NCI-H1092 treated with DMSO at 0.1 percent for 48 hours (cell line): ENCODE measurements at places on chromosomes 5 and 9.

DNA sequence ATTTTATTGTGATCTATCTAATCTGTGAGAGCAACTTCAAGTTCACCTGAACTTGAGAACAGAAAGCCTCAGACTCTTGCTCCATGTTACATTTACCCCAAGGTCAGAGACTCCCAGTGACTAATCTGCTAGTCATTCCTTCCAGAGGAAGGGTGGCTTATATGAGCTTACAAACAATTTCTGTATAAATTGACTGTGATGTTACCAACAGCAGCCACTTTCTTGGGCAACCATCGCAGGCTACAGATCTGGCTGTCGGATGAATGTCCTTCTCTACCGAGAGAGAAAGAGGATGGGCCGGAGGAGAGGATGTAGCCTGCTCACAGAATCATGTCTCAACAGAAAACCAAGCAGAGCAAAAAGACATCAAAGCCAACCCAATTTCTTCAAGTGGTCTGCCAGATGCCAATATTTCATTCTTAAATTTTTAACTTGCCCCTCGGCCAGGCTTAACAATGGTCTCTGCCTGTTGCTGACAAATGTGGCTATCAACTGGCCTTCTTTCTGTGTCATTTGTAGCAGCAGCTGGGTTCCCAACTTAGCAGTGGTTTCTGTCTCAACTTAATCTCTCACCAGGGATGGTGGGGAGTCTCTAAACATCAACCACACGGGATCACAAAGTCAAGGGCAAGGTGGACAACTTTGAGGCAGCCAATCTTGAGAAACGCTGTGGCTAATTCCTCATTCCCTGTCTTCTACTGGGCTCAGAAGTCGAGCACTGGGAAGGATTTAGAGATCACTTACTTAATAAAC is 81.3 kb downstream of the RAPGEF1 start:
- no peak for DNase-seq

DNA sequence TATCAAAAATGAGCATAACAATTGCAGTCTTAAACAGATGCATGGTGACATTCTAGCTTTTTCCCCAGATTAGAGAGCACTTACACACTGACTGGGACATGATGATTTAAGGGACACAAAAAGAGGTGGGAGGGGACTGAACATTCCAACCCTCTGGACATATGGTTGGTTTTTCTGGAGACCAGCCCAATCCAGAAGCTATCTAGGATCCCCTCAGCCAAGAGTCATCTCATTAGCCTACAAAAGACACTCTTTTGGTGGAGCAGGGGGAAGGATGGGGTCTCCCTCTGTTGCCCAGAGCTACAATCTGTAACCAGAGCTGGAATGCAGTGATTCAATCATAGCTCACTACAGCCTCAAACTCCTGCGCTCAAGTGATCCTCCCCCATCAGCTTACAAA is 97.3 kb upstream of the IQGAP2 start:
- no peak for DNase-seq

DNA sequence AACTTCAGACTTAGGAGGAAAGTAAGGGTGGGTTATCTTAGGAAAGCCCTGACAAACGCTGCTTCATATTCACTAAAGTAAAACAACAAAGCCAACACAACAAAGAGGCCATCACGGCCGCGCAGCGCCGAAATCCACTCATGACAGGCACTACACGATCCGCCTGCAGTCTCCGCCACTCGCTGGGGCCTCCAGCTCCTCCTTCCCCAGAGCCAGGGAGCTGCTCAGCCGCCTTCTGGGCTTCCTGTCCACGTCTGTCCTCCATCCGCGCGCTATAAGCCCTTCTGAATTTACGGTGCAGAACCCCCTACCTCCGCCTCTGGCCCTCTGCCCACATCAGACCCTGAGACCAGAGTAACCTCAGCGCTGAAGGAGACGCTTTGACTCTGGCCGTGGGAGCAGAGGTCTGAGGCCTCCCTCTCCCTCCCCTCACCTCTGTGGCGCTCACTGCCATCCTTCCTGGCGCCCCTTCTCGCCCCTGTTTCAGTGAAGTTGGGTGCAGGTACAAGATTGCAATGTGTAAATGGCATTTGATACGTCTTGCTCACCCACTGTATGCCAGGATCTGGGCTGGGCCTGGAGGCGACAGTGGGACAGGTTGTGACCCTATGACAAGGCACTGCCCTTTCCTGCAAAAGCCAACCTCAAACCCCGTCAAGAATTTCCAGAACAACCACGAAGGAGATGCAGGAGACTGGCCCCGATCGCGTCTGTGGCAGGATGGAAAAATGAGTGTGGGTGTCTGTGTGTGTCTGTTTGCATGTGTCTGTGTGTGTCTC is 74.9 kb upstream of the PHYKPL start:
- no peak for DNase-seq

GRCh38 chr5:78269088-78269703 is 25.3 kb downstream of the AP3B1 start:
- DNase-seq = no peak

- DNase-seq = no peak
Measured at GRCh38 chr5:42495914-42496313, 72.7 kb downstream of the GHR start.

DNA sequence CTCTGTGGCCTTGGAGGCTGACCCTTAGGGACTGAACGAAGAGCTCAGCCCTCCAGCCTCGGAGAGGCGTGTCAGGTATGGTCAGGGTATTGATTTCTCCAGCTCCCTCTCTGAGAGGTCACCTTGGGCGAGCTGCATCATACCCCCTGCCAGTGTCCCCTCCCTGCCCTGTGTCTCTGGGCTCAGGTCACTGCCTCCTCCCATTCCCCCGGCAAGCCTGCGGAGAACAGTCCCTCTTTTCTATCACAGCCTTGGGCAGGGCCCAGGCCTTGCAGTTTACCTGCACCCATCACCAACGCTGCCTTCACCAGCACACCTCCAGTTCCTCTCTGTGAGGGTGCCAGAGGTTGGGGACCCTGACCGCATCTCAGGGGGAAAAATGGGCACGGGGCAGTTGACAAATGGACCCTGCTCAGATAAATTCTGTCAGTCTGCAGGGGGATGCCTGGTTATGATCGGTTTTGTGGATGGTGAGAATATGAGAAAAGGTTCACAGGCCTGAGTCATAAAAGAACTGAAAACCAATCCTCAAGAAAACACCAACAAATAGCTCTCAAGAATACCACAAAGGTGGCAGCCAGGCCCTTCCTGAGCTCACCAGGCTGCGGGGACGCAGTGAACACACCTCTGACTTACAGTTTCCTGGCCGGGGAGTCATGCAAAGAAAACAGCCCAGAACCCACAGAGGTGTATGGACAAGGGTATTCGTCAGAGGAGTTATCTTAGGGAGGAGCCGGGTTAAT is 24.7 kb upstream of the RXRA start:
- DNase-seq = no peak
